GM12865 (cell line): ENCODE measurements at places on chromosomes 11 and 22.

GRCh38 chr11:88167853-88168252 is 7.4 kb downstream of the RAB38 start:
- no peak for DNase-seq

DNA sequence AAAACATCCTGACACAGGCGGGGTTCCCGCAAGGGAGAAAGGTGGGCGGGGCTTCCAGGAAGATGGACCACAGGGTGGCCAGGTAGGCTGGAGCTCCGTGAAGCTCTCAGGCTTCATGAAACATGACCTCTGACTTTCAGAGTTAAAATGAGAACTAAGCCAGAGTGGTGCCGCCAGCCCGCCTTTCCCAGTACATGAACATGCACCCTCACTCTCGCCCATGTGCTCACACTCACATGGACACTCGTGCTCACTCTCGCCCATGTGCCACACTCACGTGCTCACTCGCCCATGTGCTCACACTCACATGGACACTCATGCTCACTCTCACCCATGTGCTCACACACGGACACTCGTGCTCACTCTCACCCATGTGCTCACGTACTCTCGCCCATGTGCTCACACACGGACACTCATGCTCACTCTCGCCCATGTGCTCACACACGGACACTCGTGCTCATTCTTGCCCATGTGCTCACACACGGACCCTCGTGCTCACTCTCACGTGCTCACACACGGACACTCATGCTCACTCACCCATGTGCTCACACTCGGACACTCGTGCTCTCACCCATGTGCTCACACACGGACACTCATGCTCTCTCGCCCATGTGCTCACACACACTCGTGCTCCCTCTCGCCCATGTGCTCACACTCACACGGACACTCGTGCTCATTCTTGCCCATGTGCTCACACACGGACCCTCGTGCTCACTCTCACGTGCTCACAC is 10.0 kb downstream of the RNH1 start:
- no peak for DNase-seq

- no peak for DNase-seq
These were observed 74.9 kb downstream of the DSCAML1 start for GRCh38 chr11:117722082-117722481.

DNA sequence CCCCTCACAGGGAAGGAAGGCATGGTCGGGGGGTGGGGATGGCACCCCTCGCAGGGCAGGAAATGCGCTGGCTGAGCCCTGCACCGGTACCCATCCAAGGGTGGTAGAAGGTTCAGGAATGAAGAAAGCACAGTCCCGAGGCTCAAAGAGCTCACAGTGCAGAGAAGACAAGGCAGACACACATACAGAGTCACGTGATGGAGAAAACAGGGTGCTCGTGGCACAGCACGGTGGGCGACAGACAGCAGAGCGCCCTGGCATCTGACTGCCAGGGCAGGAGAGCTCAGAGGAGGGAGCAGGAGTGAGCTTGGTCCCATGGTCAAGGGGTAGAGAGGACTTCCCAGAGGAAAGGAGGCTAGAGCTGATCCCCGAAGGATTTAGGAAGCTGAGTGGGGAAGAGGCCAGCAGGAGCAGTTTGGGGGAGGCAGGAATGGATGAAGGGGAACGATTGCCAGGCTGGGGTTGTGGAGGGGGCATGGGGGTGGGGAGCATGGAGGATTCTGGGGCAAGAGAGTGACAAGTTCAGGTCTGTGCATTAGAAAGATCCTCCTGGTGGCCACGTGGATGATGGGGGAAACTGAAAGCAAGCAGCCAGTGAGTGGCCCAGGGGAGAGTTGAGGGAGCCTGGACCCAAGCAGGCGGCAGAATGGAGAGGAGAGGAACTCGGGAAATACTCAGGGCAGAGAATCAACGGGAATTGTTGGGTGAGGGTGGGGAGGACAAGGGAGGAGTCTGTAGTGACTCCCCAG is 43.9 kb downstream of the PDE2A start:
- peak; percentile 13 for DNase-seq

DNA sequence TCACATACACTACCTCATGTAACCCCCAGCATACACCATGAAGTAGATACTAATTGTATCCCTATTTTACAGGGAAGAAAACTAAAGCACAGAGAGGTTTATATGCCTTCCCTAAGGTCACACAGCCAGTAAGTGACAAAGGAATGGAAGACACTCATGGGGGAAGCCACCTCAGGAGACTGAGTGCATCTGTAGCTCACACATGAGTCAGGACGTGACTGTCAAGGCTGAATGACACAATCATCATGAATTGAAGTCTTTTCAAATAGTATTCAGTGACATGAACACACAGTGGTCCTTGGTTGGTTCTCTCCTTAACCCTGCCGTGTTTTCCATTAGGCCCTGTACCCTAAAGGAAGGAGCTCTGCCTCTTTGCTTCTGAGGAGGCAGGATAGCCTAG is 463.0 kb downstream of the NTM start:
- DNase-seq: no peak

GRCh38 chr11:120034881-120035630 is 102.9 kb downstream of the TRIM29 start:
- DNase-seq: no peak

DNA sequence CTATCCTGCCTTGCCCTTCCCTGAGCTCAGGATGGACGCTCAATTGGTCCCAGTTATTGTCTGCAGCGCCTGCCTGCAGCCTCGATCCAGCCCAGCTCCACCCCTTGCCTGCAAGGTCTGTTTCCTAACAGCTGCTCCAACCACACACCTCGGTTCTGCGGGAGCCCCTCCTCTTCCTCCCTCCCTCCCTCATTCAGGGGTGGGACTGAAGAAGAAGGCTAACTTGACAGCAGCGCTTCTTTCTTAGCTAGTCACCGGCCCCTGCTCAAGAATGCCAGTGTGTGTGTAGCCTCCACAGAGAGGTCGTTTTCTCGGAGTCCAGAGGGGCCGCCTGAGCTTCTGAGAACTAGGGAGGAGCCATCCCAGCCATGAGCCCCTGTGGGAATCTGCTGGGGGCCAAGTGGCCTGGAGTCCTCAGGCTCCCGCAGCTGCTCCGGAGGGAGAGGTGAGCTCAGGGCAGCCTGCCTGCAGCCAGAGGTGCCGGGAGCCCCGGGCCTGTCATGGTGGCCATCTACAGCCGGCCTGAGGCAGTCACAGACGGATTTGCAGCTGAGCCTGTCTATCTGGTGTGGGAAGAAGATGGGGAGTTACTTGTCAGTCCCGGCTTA is 36.1 kb downstream of the LIMK2 start:
- DNase-seq: no peak

DNA sequence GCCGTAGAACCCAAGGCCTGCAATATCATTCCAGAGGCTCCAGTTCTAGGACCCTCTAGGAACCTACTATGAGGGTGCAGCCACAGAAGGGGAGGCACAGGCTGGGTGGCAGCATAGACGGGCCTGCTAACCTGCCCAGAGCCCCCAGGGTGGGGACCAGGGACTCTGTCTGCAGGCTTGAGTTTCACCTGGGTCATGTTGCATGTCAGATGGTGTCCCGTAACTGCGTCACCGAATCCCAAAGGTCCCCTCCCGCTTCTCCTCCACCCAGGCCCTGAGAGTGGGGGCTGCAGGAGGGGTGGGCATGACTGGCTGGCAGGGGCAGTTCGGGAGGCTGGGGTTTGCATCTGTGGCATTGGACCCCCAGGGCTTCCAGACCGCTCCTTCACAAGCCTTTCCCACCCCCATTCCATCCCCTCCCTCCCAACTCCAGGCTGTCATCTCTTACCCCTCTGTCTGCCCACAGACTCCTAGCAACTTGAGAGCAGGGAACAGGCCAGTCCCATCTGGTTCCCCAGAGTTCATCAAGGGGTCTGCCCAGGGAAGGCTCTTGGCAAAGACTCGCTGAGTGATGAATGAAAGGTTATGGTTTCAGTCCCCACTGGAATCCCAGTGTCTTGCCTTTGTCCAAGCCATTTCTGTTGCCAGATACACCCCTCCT is 16.3 kb downstream of the MYO7A start:
- DNase-seq: no peak

DNA sequence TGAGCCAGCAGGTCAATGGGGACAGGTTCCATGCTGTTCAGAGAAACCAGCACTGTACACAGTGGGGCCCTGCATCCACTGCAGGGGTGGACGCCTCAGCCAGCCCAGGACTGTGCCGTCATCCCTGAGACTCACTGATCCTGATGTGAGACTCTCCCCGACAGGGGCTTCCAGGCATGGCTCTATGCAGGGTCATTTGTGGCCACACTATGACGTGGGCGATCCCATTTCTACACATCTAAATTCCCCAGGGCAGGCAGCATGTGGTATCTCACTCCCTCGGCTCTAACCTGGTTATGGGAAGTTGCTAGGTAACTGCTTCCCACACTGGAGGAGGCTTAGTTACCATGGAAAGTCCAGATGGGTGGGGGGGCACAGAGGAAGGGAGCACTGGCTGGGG is 14.2 kb upstream of the FAM83F start:
- DNase-seq: no peak

GRCh38 chr22:32539631-32540421 is 65.2 kb downstream of the FBXO7 start:
- DNase-seq: peak; percentile 36

GRCh38 chr11:69466039-69466438 is 15.4 kb upstream of the LINC01488 start:
- no peak for DNase-seq

GRCh38 chr11:13963169-13963948 is 836 bp downstream of the SPON1 start:
- DNase-seq: no peak

GRCh38 chr11:37612146-37612545 is 1014.1 kb upstream of the RAG2 start:
- no peak for DNase-seq

DNA sequence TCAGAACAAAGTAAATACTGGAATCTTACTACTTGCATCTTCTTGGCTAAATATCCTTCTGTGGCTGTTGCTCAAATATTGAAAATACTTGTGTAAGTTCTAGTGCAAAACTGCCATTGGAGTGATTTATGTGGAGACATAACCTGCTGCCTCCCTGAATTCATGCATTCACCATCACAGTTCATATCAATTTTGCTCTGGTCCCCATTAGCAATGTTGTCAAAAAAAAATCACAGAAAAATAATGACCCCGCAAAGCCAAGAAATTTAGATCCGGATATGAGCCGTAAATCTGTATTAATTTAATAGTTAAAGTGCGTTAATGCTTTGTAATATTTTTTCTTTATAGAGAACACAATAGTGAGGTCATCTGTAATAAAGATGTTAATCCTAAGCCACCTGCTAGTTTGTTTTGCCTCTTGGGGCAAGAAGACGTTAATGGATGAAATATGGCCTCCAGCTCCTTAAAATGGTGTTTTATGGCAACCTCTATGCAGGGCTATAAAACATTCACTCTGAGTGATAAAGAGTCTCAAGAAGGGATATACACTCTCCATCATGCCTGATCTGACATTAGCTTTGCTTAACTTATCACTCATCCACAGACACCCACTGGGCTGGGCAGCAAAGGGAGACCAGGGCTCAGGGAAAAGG is 255.9 kb downstream of the INSC start:
- no peak for DNase-seq

GRCh38 chr22:48371391-48371790 is 1456.3 kb downstream of the BRD1 start:
- DNase-seq: no peak

- no peak for DNase-seq
These were observed 92.3 kb upstream of the RTL6 start for GRCh38 chr22:44590291-44590690.

- no peak for DNase-seq
These were observed 280.8 kb upstream of the CCDC90B start for GRCh38 chr11:83566950-83567349.

DNA sequence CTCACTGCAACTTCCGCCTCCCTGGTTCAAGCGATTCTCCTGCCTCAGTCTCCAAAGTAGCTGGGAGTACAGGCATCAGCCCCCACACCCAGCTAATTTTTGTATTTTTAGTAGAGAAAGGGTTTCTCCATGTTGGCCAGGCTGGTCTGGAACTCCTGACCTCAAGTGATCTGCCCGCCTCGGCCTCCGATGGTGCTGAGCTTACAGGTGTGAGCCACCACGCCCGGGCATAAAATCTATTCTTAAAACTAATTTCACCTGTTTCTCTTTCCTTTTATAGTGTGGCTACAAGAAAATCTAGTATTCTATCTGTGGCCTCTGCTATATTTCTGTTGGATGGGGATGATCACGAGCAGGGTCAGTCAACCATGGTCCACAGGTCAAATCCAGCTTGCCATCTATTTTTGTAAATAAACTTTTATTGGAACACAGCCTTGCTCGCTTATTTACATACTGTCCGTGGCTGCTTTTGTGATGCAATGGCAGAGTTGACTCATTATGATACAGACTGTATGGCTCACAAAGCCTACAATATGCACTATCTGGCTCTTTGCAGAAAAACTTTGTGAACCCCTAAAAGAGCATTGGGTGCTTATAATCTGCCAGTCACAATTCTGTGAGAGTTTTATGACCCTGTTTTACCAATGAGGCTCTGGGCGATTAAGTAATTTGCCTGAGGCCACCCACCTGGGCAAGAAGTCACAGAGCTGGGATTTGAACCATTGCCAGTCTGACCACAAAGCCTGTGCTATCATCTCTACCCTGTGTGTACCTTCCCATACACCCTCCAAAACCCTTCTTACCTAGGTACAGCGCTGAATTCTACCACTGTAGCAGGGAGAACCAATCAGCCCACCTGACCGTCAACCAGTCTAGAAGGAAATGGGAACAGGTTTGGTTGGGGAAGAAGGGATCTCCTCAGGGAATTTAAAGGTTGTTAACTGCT is 28.3 kb downstream of the SLC1A2 start:
- DNase-seq: peak; percentile 79

GRCh38 chr11:95577716-95578460 is 211.7 kb downstream of the FAM76B start:
- DNase-seq: peak; percentile 39

- DNase-seq: no peak
These were observed 154.3 kb downstream of the NXPE2 start for GRCh38 chr11:114832532-114833125.

DNA sequence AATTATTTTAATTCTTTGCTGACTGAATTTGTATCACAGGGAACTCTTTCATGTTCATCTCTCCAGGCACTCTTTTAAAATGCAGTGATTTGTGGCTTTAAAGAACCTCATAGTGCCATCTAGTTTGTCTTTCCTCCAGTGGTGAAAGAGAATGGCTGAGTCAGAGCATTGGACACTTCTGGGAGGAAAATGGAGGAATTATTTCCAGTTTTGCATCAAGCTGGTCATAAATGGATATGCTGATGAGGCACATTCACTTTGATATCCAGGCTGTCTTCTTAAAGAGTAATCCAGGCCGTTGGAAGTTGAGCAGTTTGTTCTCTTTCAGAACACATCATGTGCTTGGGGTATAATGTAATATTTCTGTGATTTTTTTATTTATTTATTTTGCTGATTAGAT is 273.7 kb downstream of the DDX10 start:
- DNase-seq: no peak

GRCh38 chr11:727281-727701 is 20.0 kb upstream of the TALDO1 start:
- DNase-seq: no peak

GRCh38 chr11:97614606-97615005 is 1224.8 kb downstream of the JRKL start:
- no peak for DNase-seq

GRCh38 chr22:21447694-21448402 is 19.3 kb upstream of the TMEM191C start:
- no peak for DNase-seq

- peak; percentile 41 for DNase-seq
These were observed 158.6 kb upstream of the CNTN5 start for GRCh38 chr11:98862169-98862568.
